ENCODE measurements at places on chromosomes 2 and 18.

GRCh38 chr2:184611361-184612085, 13.2 kb downstream of the ZNF804A start:
- no peak for DNase-seq

- DNase-seq = no peak
Observed at GRCh38 chr2:136363900-136364299, 246.0 kb upstream of the CXCR4 start.

DNA sequence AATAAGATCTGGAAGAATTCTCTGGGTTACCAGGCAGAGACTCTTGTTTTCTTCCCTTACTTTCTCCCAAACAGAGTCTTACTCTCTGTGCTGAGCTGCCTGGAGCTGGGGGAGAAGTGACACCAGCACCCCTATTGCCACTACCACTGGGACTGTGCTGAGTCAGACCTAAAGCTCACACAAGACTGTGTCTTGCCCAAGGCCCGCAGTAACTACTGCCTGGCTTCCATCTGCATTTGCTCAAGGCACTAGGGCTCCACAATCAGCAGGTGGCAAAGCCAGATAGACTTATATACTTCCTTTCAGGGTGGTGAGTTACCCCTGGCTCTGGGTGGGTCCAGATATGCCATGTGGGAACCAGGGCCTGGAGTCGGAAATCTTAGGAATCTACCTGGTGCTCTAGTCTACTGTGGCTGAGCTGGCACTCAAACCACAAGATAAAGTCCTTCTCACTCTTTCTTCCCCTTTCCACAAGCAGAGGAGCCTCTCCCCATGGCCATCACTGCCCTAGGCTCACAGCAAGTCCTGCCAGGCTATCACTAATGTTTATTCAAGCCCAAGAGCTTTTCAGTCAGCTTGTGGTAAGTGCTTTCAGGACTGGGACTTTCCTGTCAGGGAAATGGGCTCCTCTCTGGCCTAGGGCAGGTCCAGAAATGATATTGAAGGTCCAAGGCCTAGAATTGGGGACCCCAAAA, 27.6 kb upstream of the SERPINB2 start:
- DNase-seq = no peak

GRCh38 chr2:240998706-240998994, 232 bp downstream of the SNED1 start:
- peak; percentile 8 for DNase-seq

GRCh38 chr2:44186810-44187209, 18.1 kb downstream of the PPM1B start:
- no peak for DNase-seq

DNA sequence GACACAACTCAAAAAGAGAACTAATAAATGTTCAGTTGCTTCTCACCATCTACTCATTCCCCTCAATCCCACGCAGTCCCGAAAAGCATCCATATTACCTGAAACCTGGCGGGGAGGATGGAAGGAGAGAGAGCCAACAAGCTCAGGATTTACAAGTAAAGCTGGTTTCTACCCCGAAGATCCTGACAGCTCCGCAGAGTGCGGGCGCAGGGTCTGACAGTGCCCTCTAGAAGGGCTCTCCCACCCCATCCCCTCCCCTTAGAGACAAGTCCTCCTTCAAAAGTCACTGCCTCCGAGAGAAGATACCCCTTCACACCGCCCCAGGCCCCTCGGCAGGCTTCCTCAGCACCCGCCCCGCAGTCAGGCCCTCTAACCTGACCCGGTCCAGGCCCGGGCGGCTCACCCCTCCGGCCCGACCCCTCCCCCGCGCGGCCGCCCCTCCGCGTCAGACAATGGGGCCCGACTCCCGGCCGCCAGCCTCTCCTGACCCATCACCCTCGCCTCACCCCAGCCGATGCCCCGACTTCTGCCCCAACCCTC, 550 bp downstream of the RAB1A start:
- DNase-seq = no peak

- no peak for DNase-seq
Observed at GRCh38 chr2:104077573-104077972, 776.3 kb upstream of the POU3F3 start.

DNA sequence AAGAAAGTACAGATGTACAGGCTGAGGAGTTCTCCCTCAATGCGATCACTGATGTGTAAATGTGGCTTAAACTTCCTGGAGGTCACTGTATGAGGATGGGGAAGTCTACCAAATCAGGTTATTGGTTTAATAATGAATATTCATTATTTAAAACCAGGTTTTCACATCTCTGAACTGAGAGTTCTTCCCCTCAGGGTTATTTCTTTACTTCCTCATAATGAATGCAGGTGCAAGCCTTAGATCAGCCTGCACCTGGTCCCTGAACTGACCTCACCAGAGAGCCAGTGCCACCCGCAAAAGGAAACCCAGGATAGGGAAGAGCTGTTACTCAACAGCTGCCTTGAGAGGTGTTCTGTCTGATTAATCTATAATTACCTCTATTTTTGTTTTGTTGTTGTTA, 369.0 kb downstream of the EPHA4 start:
- no peak for DNase-seq

DNA sequence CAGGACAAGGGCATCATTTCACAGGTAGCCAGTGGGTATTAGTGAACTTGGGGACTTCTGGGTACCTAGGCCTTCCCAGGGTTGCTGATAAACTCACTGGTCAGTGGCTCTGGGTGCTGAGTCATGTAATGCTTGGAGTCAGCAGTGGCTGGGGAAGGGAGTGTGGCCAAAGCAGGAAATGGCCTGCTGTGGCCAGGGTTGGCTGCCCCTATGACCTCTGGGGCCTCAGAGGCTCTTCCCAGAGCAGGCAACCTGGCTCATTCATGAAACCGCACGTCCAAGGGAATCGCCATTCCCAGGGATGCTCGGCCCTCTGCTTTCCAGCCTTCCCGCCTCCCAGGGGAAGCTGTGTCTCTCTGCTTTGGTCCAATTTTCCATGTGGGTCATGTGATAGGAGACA, 294.9 kb downstream of the DYSF start:
- no peak for DNase-seq

DNA sequence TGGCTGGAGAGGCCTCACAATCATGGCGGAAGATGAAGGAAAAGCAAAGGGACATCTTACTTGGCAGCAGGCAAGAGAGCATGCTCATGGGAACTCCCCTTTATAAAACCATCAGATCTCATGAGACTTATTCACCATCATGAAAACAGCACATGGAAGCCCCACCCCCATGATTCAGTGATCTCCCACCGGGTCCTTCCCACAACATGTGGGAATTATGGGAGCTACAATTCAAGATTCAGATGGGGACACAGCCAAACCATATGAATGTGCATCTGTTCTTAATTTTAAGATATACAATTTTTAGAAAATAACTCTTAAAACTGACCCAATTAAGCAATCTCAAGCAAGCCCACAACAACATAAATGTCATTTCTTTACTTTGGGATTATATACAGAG, 12.6 kb downstream of the C18orf63 start:
- DNase-seq = no peak

- peak; percentile 11 for DNase-seq
Observed at GRCh38 chr18:57209713-57210106, 62.8 kb downstream of the BOD1L2 start.

DNA sequence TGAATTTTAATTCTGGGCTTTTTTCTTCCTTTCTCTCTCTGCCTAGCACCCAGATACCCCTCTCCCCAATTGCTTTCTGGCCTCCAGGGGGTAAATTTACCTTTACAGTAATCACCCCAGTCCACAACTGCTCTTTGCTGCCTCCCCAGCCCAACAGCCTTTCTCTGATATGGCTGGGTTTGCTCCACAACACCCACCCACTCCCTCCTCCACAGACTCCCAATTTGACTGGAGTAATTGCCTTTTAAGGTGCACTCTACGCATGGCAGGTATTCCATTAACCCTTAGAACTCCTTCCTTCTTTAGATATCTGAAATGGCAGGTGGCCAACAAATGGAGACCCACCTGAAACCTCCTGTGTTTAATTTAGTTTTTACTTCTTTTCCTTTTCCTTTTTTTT, 3.6 kb downstream of the CELF4 start:
- DNase-seq = no peak

DNA sequence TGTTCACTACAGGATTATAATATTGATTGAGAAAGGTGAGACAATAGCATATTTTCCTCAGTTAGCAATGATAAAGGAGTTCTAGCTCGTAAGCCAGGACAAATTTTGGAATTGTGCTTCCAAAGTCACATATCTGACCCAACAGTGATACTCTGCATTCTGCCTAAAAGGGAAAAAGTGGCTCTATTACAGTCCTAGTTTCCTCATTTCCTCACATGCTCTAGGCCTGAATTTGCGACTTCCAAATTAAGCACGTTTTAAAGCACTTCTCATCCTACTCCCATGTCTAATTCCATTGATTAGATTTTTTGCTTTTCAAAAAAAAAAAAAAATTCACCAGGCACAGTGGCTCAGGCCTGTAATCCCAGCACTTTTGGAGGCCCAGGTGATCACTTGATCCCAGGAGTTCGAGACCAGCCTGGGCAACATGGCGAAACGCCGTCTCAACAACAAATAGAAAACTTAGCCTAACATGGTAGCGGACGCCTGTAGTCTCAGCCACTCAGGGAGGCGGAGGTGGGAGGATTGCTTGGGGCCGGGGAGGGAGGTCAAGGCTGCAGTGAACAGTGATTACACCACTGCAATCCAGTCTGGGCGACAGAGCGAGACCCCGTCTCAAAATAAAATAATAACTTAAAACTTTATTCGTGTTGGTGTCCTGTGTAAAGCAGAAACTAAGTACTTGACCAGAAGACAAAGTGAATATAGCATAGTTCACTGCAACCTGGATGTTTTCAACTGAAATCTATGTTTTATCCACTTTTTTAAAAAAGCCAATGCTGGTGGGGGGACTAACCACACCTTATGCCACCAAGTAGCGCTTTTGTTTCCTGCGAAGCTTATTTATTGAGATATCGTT, 1.5 kb downstream of the ESCO1 start:
- DNase-seq = no peak

GRCh38 chr2:16031848-16032159, 91.5 kb downstream of the MYCN start:
- no peak for DNase-seq

DNA sequence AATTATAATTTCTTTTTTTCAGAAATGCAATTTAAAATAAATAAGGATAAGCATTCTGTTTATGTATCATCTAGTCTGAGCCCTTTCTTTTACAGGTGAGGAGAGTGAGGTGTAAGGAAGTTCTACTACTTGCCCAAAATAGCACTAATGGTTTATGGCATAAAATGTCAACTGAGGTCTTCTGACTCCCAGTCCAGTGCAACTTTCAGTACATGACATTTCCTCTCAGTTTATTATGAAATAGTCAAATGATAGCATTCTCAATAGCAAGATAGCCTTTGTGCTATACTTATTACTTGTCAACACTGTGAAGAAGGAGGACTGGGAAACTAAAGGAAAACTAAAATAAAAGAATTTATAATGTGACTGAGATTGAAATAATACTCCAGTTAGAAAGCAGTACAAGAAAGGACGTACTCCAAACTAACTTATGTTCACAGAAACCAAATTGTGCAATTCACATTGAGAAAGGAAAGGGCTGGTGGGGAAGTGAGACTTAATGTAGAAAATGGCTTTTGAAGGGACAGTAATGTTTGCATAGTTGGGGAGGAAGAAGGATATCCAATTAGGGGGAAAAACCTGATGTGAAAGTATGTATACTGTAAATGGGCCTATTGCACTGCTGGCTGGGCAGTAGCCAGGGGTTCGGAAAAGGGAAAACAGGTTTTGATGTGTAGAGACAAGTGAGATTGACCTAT, 166.7 kb upstream of the ZEB2 start:
- DNase-seq = no peak

DNA sequence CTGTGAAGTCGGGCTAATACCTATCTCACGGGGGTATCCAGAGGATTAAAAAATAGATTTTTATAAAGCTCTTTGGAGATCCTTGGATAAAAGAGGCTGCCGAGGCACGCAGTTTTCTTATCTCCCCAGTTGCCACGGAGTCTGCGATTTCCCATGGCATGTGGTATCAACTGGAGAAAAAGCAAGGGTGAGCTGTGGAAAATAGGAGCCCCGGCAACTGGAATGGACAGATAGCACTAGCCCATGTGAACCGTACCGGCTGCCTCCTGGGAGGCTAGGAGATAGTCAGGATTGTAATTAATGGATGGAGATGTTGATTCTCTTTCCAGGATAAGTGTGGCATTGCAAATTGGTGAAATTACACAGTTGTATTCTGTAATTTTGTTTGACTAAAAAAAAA, 407.6 kb upstream of the KCNH7 start:
- no peak for DNase-seq

DNA sequence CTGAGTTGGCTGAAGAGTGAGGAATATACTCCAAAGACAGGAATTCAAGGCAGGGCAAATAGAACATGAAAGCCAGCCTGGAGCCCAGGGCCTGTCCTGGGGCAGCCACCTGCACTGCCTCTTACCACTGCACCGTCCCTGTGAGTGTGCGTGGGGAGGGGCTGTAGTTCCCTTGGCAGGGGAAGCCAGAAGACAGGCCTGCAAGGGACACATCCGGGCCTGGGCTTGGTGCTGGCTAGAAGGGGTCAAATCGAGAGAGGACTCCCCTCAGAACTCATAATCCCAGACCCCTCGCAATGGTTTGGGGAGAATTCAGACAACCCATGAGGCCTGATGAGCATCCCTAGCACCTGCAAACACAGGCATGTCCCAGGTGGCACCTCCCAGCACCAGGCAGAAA, 87.0 kb downstream of the HDAC4 start:
- DNase-seq = no peak

GRCh38 chr18:8706791-8707555, 1.6 kb downstream of the MTCL1 start:
- DNase-seq = peak; percentile 17

DNA sequence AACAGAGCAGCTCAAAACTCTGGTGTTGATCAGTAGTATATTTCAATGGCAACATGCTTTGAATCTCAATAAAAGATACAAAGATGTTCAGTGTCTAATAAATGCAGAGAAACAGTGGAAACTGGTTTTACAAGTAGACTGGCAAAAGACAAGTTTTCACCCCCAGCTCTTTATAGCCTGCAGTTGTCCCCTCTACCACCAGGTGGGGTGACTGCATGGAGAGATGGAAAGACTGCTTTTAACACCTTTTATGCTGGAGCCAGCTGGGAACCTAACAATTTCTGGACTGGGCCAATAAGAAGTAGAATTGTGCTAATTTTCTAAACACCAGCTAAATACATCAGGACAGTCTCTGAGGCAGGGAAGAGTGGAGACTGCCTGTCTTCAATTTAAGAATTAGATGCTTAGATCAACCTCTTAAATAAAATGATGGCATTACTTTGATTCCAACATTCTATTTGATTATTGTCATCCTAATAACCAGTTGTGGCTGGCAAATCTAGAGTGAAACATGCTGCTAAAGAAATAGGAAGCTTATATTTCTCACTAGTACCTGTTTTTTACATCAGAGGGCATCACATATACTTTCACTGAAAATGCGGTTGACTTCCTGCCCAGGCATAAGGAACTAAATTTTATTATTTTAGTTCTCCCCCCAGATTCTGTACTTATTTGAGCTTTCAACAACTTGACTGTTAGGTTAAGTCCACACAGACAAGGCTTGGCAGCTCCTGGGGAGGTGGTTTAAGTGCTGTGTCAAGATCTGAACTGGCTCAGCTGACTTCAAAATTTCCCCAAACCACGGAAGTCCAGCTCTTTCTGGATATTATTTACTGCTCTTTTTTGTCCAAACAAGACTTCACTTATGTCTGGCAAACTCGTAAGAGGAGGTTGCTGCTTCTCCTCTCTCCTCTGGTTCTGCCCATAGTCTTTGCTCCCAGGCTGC, 140.5 kb downstream of the TPGS2 start:
- peak; percentile 63 for DNase-seq

- no peak for DNase-seq
Observed at GRCh38 chr2:207044379-207045362, 105.4 kb downstream of the CPO start.

- DNase-seq = no peak
Observed at GRCh38 chr2:212539072-212539880, 674 bp upstream of the ERBB4 start.

- DNase-seq = no peak
Observed at GRCh38 chr2:32915694-32916093, 31.1 kb upstream of the LTBP1 start.

All from activated CD4-positive, alpha-beta memory T cell treated with anti-CD3 and anti-CD28 coated beads for 36 hours (primary cell).